NCI-H2171 treated with DMSO at 0.1 percent for 48 hours (cell line): ENCODE measurements at places on chromosomes 12 and 14.

- peak; percentile 21 for DNase-seq
These were observed 233.4 kb upstream of the PELI2 start for GRCh38 chr14:55884819-55885218.

DNA sequence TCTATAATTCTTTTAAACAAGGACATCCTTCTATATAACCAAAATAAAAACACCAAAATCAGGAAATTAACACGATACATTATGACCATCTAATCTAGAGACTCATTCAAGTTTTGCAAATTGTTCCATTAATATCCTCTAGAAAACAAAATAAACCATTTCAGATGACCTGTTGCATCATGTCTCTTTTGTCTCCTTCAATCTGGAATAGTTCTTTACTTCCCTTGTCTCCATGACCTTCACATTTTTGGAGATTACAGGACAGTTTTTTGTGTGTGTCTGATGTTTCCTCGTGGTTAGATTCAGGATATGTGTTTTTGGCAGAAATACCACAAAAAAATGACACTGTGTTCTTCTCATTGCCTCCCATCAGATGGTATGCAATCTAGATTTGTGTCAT lies 12.5 kb upstream of the DCAF4 start:
- DNase-seq = no peak

DNA sequence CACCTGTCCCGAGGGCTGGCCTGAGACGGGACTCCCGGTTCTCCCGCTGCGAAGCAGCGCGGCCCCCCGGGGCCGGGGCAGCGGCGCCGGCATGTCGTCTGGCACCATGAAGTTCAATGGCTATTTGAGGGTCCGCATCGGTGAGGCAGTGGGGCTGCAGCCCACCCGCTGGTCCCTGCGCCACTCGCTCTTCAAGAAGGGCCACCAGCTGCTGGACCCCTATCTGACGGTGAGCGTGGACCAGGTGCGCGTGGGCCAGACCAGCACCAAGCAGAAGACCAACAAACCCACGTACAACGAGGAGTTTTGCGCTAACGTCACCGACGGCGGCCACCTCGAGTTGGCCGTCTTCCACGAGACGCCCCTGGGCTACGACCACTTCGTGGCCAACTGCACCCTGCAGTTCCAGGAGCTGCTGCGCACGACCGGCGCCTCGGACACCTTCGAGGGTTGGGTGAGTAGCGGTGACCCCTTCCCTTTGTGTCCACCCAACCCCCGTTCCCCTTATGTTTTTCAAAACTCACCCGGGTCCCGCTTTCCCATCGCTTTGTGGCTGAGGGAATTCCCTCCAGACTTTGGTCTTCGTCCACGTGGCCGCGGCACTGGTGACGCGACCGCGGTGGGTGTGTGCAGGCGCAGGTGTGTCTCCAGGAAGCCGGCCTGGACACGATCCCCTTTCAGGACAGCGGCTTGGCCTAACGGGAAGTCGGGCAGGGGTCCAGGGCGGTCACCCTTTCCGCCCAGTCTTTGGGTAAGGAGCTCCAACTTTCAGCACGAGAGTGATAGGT lies 826 bp downstream of the PRKCH start:
- no peak for DNase-seq

GRCh38 chr12:68225576-68226476 lies at the start of gene IL26:
IL26 (minus strand) TSS chr12:68225810; CDS start chr12:68225756, 54 bp downstream.
- no peak for DNase-seq

DNA sequence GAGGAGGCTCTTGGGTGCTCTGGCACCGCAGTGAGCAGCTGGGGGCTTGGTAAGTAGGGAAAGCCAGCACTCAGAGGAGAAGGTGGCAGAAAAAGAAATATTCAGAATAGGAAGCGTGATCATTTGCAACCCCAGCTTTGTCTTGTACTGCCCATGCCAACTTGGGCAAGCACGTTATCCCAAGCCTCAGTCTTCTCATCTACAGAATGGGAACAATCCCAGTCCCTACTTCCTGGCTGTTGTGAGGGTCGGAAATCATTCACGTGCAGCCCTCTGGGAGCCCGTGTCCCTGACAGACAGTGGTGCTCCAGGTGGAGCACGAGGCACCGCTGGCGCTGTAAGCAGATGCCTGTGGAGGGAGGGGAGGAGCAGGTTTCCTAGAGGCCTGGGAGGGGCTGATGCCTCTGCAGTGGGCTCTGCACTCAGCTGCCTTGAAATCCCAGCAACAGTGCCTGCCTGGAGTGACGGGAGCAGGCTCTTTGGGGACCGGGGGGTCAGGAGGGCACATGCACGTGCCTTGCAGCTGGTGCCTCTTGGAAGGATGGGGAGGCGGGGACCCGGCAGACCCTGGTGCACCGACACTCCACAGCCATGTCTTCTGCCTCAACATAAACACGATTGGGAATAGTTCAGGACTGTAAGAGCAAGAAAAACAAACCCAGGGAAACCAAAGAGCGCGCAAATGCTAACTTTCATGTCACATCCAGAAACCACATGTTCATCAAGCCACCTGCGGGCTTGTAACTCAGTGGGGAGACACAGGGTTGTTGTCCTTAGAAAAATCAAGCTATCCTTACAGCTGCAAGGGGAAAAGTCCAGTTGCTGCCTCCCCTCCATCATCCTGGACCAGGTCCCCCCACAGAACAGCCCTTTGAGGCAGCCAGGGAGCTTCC lies 86.5 kb upstream of the DIO3 start:
- no peak for DNase-seq

DNA sequence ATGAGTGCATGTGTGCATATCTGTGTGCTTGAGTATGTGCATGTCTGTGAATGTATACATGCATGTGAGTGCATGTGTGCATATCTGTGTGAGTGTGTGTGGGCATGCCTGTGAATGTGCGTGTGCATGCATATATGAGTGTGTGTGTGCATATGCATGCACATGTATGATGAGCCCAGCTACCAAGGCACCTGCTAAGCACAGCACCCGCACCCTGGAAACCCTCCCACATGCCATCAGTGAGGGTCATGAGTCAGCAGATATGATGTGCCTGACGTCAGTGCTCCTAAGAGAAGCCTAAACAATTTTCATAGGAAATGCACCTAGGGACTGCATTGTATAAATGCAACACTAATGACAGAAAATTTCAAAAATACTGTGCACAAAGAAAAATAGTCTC lies 151.1 kb downstream of the KIF26A start:
- DNase-seq = no peak

DNA sequence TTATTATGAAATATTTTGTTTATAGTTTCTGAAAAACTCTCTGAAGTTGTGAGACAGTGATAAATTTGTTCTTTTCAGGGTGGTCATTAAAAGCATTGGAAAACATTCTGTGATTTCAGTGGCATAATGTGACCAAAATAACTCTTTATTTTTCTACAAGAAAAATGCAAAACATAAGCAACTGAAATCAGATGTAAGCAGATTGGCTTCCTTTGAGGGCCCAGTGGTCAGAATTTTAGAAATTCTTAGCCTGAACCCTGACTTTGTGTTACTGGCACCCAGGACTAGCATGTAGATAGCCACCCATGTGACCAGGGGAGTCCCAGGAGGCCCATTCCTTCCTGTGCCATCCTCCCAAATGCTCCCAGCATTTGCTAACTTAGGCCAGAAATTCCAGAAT lies 145.6 kb upstream of the SLC38A2 start:
- DNase-seq = no peak

DNA sequence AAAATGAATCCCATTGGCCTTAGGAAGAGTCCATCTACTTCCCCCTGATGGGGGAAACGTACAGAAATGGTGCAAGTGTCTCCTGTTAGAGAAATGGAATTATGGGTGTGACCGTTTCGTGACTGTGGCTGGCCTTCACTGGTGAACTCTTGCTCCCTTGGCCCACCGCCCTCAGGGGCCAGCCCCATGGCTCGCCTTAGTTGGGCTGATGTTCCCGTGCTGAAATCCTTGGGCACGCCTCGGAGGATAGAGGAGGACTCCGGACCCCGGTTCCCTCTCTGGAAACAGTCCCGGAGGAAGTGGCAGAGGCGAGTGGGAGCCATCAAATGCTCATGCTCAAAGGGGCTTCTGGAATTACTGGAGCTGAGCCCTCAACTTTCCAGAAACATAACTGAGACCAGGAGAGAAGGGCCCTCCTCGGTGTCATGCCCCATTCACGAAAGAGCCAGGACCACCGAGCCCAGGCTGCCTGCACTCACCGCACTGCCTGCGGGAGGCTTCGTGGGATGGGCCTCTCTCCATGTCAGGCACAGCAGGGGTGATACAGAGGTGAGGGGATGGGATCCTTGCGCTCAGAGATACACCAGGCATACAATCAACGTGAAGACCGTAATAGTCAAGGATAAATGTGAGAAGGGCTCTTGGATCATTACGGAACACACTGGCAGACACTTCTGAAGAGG lies 10.1 kb upstream of the CACNA2D4 start:
- DNase-seq = no peak

DNA sequence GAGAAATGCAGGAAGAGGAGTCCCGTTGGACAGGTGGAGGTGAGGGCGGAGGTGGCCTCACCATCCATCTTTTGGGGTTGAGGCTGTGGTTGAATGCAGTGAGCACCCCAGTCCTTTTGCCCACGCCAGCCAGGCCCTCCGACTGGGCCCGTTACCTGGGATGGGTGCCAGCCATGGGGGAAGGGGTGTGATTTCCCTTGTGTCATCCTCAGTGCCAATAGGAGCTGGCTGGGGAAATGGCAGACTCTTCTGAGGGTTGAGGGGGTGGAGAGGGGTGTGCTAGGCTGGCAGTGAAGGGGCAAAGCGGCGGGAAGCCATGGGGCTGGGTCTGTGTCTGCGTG lies 9.6 kb downstream of the KCNH3 start:
- no peak for DNase-seq

- no peak for DNase-seq
These were observed 124.4 kb downstream of the HELB start for GRCh38 chr12:66426696-66427095.

DNA sequence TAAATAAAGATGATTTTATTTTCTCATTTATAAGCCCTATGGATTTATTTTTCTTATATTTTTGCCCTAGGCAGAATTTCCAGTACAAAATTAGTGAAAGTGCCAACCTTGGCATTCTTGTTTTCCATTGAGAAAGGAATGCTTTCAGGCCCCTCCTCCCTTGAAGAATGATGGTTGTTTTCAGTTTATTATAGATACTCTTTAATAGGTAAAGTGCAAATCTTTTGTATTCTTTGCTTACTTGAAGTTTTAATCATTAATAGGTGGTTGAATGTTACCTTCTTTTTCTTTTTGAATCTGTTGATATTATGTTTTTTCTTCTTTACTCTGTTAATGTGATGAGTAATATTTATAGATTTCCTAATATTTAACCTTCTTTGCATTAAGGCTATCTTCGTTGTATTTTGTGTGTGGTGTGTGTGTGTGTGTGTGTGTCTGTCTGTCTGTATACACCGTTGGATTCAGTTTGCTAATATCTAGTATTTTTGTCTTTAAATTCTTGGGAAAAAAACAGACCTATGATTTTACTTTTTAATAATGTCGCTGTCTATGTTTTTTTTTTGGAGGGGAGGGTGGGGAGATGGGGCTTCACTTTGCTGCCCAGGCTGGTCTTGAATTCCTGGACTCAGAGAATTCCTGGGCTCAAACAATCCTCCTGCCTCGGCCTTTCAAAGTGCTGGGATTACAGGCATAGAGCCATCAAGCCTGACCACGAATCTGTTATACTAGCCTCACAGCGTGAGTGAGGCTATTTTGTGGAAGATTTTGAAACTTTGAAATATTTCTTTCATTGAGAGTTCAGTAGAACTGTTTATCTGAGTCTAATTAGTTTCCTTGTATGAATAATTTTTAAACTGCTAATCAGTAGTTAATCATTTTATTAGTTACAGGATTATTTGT lies 13.5 kb downstream of the SRGAP1 start:
- DNase-seq = no peak

GRCh38 chr14:23168246-23168645 lies 15.2 kb downstream of the SLC7A8 start:
- DNase-seq = no peak

- DNase-seq = no peak
These were observed 34.8 kb upstream of the MMP17 start for GRCh38 chr12:131793243-131794022.

DNA sequence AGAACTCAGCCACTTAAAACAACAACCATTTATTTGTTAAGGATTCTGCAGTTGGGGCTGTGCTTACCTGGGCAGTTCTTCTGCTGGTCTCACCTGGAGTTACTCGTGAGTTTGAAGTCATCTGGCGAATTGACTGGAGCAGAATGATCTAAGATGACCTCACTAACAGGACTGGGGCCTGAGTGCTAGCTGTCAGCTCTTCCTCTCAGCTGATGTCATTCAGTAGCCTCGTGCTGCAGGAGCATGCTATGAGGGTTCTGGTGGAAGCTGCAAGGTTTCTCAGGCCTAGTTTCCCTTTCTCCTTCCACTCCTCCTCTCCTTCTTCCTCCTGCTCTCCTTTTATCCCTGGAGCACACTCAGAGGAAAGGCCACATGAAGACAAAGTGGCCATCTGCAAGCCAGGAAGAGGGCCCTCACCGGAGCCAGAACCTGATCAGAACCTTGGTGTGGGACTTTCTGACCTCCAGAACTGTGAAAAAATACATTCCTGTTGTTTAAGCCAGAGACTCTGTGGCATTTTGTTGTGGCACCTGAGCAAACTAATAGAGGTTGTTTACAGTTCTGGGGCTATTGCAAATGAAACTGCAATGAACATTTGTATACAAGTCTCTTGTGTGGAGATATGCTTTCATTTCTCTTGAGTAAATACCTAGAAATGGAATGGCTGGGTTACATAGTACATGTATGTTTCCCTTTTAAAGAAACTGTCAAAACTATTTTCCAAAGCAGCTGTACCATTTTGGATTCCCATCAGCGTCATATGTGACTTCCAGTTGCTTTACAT lies 21.9 kb upstream of the MAP3K9 start:
- no peak for DNase-seq

GRCh38 chr12:122990561-122990960 lies 10.1 kb downstream of the ARL6IP4 start:
- no peak for DNase-seq

GRCh38 chr14:50666772-50667683 lies 1.1 kb downstream of the SAV1 start:
- DNase-seq = peak; percentile 45

GRCh38 chr12:27123642-27124041 lies 41.3 kb upstream of the C12orf71 start:
- peak; percentile 14 for DNase-seq

- no peak for DNase-seq
These were observed 170.9 kb upstream of the RTL1 start for GRCh38 chr14:101074196-101075024.

DNA sequence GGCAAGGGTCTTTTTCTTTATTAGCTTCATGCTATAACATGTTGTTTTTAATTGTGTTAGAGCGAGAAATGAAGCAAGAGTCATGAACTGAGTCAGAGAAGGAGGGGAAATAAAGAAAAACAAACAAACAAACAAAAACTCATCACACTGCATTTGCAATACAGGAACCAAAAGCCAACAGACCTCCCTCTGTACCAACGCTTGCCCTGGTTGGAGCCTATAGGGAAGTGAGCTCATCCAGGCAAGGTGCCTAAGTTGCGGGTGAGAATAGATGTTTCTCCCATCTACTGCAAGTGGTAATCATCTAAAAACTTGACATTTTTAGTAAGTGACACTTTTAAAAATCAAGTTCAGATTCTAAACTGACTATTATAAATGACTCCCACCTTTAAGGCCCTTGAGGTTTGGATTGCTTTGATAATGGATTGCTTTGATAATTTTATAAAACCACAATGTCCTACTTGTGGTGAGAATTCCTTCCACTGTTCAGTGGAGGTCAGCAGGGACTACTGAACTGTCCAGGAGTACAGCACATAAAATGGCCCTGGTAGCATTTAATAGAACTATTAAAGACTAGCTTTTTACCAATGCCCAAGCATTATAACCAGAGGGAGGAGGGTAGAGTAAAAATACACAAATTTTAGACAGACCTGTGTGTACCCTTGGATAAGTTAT lies 31.3 kb downstream of the SLC38A1 start:
- no peak for DNase-seq
